ENCODE measurements at places on chromosomes 1 and 21. TPM values are rescaled to one million over a fixed set of nuclear protein-coding genes. Genes with fewer than 3 reads are reported as not detected.
A peak's percentile ranks its signal among the peaks of the same experiment; 100 is the strongest.

Gene MCOLN3
- 1.9 TPM for total RNA-seq

Gene APOBEC4
- total RNA-seq = not detected

Gene ALG14
- 7.1 TPM for total RNA-seq

Gene IKBKE
- total RNA-seq = 6.8 TPM

Gene CD101
- total RNA-seq = not detected

Gene CCDC181
- not detected for total RNA-seq

Gene CYB561D1
- total RNA-seq = 4.5 TPM

Gene LAMC1
- 138 TPM for total RNA-seq

Gene AMY2B
- total RNA-seq = 0.24 TPM

Gene NUP210L
- total RNA-seq = not detected

Gene LCK
- not detected for total RNA-seq

Gene LCE2A
- total RNA-seq = 2.5 TPM

GRCh38 chr21:36203603-36203889 is 46.9 kb downstream of the DOP1B start:
- no peak for DNase-seq

- DNase-seq = no peak
These were observed 61.1 kb upstream of the PPP2R5A start for GRCh38 chr1:212224102-212224501.

GRCh38 chr1:78472851-78473496 is 17.8 kb upstream of the PTGFR start:
- no peak for DNase-seq

DNA sequence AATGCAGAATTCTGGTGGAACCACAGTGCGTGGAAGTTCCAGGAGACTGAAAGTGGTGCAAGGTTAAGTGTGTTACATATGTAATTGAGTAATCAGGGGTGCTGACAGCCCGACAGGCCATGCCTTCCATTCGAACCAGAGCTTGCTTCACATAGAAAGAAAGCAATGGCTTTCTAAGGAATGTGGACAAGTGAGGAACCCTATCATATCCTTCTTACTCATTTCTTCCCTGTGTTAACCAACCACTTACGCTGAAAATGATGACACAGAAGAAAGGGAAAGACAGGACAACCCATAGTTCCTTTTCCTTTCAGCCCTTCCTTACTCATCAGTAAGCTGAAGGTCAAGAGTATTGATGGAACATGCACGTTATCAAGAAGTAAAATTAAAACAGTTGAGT is 48.1 kb upstream of the KCNA3 start:
- no peak for DNase-seq

GRCh38 chr1:67142931-67143330 is 8.2 kb upstream of the C1orf141 start:
- DNase-seq = no peak

GRCh38 chr1:145824499-145824842 is 471 bp downstream of the POLR3C start:
- DNase-seq = no peak

GRCh38 chr1:64769482-64769881 is 24.6 kb downstream of the RAVER2 start:
- no peak for DNase-seq

GRCh38 chr1:198864695-198865094 is 225.9 kb downstream of the PTPRC start:
- no peak for DNase-seq

- DNase-seq = no peak
These were observed 41.8 kb downstream of the S100B start for GRCh38 chr21:46562964-46563607.

- DNase-seq = no peak
These were observed 163.9 kb downstream of the AKT3 start for GRCh38 chr1:243686159-243686558.

GRCh38 chr21:17492415-17493168 is 20.3 kb upstream of the CXADR start:
- DNase-seq = no peak

DNA sequence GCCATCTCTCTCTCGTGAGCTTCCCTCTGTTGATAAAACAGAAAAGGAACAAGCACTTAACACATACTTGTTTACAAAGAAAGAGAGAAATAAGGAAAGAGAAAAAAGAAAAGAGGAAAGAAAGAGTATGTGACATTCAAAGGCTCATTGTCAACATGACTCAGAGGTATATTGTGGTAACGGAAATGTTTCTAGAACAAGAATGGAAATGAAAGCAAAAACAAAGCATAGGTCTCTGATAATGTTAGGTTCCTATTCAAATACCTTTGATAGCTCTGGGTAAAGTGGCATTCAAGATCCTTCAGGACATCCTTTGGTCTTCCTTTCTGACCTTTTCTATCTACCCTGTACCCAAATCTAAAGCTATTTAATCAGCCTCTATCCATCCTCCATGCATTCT is 67.4 kb upstream of the DMRTA2 start:
- DNase-seq = no peak

- DNase-seq = no peak
These were observed 898 bp downstream of the C1orf174 start for GRCh38 chr1:3898994-3899753.

DNA sequence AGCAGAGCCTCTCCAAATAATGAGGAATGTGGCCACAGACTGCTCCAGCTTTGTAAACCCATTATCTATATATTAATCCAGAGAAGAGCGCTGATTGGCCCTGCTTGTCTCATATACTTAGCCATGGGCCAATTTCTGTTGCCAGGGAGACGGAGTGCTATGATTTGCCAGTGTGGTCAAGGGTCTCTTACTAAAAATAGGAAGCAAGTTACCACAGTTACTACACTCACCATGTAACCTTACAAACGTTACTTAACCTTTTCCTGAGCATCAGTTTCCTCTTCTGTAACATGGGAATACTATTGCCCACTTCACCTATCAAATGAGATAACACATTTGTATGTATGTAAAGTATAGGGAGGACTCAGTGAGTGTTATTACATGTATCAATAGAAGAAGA is 7.7 kb upstream of the S100A2 start:
- no peak for DNase-seq

- no peak for DNase-seq
These were observed 6.7 kb downstream of the HSF2BP start for GRCh38 chr21:43652616-43653015.

DNA sequence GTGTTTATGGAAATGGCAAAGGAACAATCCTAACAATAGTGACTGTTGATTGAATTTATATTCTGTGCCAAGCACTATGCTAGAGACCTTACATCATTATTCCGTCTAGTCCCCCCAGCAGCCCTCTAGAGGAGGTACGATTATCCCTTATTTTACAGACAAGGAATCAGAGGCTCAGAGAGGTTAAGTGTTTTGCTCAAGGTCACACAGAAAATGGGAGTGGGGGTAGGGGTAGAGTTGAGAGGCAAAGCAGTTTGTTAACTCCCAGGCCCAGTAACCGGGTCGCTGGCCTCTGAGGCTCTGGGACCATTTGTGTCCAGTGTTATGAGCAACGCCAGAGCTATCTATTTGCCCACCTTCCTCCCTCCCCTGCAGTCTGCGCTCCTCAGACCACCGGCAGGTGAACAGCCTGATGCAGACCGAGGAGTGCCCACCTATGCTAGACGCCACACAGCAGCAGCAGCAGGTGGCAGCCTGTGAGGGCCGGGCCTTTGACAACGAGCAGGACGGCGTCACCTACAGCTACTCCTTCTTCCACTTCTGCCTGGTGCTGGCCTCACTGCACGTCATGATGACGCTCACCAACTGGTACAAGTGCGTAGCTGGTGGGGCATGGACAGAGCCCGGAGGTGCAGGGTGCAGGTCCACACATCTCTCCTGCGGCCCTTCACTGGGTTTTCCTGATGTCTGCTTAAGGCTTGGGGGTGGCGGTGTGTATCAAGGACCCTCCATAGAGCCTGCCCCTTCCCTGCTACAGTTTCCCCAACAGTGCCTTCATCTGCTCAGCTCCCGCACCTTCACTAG is 19.8 kb downstream of the SERINC2 start:
- no peak for DNase-seq

DNA sequence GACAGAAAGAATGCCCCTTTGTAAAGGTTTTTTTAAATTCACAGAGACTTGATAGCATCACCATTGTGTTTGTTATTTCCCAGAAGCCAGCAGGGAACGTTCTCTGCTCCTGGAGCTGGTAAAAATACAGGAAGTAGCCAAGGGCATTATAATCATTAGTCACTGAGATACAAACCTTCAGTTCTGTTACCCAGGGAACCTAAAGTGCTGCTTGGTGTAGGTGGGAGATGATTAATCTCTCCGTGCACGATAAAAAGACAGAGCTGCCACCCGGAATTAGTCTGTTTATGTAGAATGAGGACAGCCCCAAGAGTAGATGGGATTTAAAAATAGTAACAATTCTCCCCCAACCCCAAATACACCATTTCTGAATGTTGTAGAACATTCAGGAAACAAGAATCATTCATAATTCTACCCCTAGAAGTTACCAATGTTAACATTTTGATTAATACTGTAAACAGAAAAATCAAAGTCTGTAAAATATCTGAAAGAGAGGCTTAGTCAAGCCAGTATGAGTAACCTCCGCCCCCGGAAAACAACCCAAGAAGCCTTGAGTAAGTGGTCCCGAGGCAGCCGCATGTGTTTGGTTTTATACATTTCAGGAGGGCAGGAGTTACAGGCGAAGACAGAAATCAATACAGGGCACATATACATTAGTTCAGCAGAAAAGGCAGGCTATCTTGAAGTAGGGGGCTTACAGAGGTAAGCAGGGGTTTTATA is 45.3 kb upstream of the CTBS start:
- peak; percentile 27 for DNase-seq

DNA sequence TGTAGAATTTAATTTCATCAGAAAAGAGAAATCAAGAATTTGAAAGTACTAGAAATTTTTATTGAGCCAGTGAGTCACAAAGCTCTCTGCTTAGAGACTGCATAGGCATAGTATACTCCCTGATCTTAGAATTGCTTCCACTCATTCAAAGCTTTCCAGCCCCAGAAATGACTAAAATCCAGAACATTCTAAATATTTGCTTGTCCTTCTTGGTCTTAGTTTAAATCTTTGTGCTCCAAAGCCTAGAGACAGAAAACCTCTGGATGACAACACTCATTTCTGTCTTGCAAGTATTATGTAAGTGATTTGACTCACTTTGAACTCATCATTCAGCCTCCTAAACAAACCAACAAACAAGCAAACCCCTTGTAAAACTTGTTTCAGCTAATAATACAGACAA is 74.2 kb downstream of the PTPRC start:
- DNase-seq = no peak

DNA sequence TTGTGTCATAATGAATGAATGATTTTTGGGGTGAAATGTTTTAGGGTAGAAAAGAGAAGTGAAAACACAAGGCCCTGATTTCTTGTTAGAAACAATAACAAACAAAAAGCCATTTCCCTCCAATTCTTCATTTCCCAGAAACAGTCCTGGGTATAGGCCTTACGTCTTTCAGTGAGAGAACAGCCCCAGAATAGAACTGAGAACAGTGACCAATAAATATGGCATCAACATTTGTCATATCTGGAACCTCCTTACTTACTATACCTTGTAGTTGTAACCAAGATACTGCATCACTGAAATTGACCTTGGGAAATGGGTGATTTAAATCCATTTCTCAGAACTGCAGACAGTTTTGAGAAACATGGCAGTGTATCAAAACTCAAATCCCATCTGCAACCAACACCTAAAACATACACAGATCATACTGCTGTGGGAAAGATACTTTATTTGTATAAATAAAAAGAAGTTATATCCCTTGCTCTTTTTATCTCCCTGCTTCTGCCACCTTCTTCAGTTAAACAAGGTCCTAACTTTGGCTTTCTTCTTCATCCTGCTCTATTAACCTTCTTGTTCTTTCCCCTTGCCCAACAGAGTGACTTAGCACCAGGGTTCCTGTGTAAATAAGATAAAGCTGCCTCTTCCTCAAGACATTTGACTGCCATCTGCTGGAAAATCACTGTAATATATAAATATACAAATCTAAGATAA is 19.5 kb downstream of the XKR8 start:
- DNase-seq = peak; percentile 54

GRCh38 chr1:217373761-217374701 is 256.9 kb downstream of the GPATCH2 start:
- DNase-seq = no peak

- peak; percentile 96 for DNase-seq
These were observed 14.3 kb upstream of the ALG14 start for GRCh38 chr1:95086949-95087533.

DNA sequence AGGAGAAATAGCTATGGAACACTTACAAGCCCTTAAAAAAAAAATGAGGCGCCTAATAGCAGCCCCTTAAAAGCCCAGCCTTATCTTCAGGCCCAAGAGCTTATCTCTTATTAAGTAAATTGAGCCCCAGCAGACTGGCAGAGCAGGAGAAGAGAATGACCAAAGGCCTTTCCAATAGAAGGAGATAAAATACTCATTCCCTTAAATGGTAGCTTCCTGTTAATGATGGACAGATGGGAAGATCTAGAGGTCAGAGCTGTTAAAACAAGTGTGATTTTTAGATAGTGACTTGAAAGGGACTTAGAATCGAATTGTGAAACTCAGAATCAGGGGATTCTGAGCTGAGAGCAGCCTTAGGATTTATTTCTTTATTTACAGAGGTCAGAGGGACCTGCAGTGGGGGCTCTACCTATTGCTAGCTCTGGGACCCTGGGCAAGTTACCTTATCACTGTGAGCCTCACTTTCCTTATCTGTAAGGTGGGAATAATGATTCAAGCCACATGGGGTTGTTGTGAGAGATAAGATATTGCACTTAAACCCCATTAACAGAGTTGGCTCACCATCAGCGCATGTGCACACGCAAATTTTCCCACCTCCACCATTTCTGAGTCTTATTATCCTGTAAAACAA is 101.3 kb upstream of the C8B start:
- DNase-seq = no peak

- DNase-seq = no peak
These were observed 71.7 kb upstream of the ANGPTL1 start for GRCh38 chr1:178942285-178943198.

DNA sequence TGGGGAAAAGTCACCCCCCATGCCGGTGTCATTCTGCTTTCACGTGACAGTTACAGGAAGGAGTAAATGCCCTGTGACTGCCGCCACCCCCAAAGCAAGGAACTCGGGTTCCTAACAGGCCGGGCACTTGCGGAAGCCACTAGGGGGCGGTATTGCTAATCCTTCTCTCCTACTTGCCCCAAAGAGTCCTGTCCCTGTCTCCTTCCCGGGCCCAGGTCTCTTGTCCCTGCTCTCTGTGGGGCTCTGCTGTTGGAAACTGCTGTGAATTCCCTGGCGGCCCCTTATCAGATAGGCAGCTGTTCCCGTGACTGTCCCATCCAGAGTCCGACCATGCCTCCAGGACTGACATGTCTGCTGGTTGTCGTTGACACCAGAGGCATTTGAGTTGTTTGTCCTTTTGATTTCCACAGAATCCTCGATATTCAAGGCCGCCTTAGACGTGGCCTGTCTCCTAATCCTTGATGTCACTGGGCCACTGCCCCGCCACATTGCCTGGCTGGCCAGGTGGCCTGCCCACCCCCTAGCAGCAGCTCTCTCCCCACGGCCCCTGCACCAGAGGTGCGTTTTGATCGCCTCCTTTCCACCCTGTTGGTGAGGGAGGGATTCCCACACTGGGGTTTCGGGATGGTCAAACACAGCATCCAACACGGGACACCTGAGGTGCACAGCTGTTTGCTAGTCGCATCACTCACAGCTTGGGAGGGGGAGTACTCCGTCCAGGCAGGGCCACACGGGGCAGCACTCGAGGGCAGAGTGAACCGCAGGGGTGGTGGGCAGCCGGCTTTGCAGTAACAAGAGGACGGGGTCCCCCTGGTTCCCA is 37.3 kb downstream of the CHAF1B start:
- peak; percentile 77 for DNase-seq

GRCh38 chr1:20440785-20441200 is 45.2 kb downstream of the CAMK2N1 start:
- peak; percentile 76 for DNase-seq

All from SK-MEL-5 (cell line).